ENCODE measurements at places on chromosomes 2 and 18. TPM values are rescaled to one million over a fixed set of nuclear protein-coding genes. Genes with fewer than 3 reads are reported as not detected.

The RHOB gene
- 123 TPM for total RNA-seq

GRCh38 chr18:10895976-10896375 lies 253.4 kb downstream of the PIEZO2 start:
- DNase-seq: no peak

DNA sequence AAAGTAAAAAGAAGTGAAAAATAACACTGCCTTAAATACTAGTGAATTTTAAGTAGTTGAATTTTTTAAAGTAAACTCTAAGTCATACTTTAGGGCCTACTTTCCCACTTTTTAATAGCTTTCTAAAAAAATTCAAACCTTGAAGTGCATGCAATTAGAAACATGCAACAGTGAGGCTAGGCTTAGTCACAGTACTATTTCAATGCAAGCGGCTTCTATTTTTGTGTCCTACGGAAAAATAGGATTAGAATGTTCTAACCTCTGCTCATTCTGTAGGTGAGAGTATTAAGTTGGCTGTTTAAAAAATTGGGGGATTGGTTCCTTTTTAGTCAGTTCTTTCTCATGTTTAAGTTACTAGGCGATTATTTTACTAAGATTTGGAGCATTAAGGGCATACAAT lies 39.1 kb upstream of the PSMD14 start:
- DNase-seq: no peak

DNA sequence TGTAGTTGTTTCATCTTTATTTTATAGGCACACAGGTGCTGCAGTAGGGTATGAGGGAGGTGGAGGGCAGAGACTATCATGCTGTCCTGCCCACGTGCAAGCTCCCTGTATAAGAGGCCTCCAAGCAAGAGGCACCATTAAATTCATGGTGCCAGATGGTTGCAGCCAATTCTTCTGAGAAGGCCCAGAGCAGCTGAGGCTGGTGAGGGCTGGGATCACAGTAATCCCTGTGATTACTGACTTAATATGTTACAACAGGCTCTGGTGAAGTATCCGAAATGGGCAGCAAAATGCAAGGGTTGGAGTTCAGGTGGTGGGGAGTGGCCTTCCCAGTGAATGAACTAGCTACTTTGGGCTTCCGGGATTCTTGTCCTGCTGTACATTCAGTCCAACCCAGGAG lies 191.9 kb upstream of the SMAD2 start:
- no peak for DNase-seq

GRCh38 chr2:225993430-225993829 lies 593.9 kb downstream of the NYAP2 start:
- DNase-seq: no peak

- DNase-seq: no peak
These were observed 4.5 kb downstream of the KLF11 start for GRCh38 chr2:10047616-10048500.

The DSG2 gene
- 66.0 TPM for total RNA-seq

The TMEM198 gene
- 4.2 TPM for total RNA-seq

The PPP1R1C gene
- 0.89 TPM for total RNA-seq

The PXDN gene
- 124 TPM for total RNA-seq

The ZNG1B gene
- total RNA-seq: 24.1 TPM

The CHRND gene
- total RNA-seq: not detected

The CRYBA2 gene
- not detected for total RNA-seq

DNA sequence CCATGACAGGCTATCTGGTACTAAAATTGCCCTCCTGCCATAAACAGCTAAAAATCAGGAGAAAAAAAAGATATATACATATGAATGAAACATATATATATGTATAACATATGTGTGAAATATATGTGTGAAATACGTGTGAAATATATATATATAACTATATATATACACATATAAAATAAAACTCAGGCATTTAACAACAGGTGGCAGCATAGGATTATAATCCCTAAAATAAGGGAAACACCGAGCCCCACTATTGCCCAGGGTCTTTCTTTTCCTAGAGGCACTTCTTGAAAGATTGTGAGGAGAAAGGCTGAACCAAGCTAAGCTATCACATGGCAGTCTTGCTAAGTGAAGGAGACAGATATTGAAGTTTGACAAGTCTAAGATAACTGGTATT lies 65.9 kb upstream of the CYTIP start:
- DNase-seq: peak; percentile 25

- peak; percentile 58 for DNase-seq
These were observed 2.8 kb upstream of the ECEL1 start for GRCh38 chr2:232490221-232491138.

- no peak for DNase-seq
These were observed 27.3 kb downstream of the CAB39 start for GRCh38 chr2:230739961-230740360.

- DNase-seq: no peak
These were observed 1.0 kb upstream of the CHST10 start for GRCh38 chr2:100418406-100418962.

DNA sequence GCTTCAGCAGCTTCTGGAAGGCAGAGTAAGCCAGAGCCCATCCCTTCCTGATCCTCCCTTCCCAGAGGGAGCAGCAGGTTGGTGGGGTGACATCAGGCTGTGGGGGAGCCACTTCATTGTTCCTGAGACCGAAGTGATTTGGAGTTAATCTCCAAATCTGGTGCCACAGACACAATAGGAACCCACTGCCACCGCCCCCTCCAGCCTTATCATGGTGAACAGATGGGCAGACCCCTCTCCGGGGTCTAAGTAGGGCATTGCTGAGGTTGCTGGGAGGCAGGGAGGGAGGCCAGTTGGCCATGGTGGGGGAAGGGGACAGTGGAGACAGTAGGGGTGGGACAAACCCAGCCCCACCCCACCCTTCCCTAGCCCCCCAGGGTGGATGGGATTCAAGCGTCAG lies 25.6 kb upstream of the SLC35F6 start:
- DNase-seq: peak; percentile 12

- DNase-seq: no peak
These were observed 519.8 kb upstream of the MYT1L start for GRCh38 chr2:2850859-2851258.

DNA sequence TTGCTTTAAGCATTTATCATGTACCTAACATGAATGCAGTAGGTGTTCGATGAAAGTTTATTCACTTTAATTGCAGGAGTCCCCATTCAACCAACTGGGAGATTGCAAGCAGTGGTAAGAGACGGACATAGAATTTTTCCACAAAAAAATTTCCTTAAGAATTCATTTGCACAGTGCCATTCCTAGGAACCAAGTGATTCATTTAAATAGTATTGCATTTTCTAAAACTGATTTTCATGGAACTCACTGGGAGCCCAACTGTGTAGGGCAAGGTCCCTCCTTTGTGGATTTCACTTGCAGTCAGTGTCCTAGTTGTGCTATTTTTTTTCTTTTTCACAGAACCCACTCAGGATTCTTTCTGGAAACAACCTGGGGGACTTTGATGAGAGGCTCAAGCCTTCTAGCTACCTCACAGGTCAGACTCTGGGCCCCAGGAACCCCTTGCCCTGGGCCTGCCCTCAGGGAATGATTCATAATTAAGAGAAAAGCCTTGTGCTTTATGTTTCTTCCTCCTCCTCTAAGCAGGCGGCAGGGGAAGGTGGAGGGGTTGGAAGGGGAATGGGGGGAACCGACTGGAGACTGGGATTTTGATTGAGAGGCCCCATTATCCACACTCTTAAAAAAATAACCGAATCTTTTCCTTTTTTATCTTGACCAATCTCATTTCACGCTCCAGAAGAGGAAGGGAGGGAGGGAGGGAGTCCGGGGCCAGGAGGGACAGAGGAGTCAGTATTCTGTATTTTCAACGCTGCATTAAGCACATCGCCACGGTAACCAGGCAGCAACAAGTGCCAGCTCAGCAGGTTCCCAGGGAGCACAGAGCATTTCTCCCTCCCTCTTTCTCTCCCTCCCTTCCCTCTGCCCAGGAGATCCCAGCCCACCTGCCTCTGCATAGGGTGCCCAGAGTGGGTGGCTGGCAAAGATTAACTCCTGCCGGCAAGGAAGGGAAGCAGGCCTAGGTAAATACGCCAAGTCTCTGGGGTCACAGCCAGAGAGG lies 51.8 kb downstream of the PSD4 start:
- DNase-seq: peak; percentile 75

The AMER3 gene
- total RNA-seq: 0.14 TPM

DNA sequence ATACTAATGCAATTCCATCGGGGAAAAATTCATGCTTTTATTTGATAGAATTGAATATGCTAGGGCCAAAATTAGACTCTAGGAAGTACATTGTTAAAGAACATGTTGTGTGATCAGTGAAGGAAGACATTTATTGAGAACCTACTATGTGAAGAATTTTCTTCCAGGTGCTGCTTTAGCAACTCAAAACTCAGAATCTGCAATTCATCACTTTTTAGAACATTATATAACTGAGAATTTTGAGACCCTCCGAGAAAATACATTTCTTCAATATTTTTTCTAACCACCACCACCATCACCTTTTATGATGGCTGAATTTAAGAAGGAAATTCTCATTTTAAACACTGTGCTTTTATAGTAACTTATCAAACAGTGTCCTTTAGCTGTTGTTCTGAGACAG lies 315.2 kb downstream of the FIGN start:
- no peak for DNase-seq

The SULT1C4 gene
- total RNA-seq: 2.9 TPM

DNA sequence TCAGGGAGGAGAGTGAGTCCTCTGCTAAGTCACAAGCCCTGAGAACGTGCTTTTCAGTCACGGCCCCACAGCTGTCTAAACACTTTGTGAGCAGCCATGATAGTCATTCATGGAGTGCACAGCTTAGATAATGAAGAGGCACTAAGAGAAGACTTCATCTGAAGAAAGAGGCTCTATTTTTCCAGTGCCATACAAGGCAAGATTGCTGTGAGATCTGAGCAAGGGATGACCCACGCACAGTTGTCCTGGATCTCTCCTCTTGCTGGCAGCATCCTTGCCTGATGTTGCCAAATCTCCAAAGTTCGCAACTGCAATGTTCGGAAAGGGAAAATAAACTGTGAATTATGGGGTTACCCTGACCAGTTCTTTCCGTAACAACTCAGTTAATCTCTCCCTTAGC lies 418.7 kb downstream of the MEIS1 start:
- DNase-seq: no peak

DNA sequence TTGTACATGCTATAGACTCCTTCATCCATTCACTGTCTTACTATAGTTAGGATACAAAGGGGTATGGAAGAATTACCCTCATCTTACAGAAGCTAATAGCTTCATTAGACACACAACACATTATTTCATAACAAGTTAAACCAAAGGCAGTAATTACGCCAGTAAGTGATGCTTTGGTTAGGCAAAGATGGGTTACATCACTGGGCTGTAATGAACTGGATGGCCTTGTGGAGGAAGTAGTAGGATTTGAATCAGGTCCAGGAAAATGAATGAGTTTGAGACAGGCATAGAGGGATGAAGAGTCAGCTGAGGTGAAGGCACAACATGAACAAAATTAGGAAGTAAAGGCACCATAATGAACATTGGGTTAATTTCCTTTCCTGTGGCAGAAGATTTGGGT lies 80.1 kb downstream of the SOCS6 start:
- no peak for DNase-seq

DNA sequence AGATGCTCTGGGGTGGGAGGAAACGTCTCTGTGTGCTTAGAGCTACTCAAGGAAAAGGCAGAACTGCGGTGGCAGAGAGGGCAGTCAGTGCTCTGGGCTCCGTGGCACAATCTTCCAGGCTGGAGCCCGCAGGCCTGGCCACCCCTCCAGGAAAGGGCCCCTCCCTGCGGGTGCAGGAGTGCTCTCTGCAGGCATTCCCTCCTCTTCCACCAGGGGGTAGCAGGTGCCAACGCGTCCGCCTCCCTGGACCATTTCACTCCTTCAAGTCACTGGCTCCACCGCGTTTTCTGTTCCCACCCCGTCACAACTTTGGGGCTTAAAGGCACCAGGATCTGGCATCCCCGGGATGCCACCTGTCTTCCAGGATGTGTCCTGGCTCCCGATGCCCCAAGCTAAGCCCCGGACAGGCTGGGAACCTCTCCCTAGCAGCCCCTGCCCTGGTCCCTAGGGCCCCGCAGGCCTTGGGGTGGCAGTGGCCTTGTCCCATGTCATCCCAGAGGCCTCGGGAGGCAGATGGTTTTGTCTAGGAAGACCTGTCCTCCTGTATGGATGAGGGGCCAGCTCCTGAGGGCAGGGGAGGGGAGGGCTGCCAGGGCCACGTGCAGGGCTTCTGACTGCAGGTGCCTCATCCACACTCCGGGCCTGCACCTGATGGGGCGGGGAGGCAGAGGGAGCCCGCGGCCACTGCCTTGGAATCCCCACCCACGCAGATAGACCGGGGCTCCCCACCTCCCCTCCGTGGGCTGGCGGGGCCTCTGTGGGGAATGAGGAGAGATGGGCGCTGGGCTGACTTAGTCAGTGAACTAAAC lies 26.4 kb downstream of the KCNIP3 start:
- peak; percentile 94 for DNase-seq

- DNase-seq: no peak
These were observed 7.5 kb downstream of the TMSB10 start for GRCh38 chr2:84912984-84913383.

DNA sequence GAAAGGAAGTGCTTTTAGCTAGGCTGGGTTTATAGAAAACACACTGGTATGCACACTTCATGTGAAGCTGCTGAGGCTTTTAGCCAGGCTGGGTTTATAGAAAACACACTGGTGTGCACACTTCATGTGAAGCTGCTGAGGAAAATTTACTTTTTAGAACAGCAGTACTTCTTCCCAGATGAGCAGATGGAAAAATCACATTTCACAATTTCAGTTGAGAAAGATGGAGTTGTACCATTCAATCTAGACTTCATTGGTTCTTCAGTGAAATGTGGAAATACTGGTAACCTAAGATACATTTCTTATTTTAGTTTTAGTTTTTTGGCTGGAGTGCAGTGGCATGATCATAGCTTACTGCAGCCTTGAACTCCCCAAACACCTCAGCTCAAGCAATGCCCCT lies 11.1 kb downstream of the SNTG2 start:
- DNase-seq: no peak

GRCh38 chr2:207787017-207787416 lies 17.3 kb upstream of the FZD5 start:
- no peak for DNase-seq

The NUP35 gene
- total RNA-seq: 38.4 TPM

DNA sequence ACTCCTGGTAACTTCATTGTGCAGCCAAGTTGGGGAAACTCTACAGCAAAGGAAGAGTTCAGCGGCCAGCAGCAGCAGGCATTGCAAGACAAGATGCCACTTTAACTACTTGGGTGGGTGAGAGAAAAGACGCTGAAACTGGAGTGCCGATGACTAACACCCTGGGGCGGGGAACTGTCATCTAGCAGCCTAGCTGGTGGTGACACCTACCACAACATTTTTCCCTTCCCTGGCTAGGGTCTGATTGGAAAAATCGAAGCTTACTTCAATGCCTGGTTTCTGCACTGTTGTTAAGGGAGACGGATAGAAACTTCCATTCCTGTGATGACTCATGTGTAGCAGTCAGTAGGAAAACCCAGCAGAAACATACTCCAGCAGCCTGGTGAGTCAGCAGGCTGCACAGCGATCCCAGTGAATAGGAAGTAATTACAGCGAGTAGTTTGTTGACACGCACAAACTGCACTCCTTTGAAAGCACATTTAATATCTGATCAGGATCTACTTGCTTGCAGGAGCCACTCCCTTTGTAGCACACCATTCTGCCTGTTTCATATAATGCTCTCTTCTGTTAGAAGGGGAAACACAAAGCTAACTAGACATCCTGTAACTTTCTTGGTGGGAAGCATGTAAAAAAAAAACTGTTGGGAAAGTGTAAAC lies 62.1 kb upstream of the MAPRE2 start:
- peak; percentile 15 for DNase-seq
